ENCODE measurements at places on chromosomes 1 and 21. TPM values are rescaled to one million over a fixed set of nuclear protein-coding genes. Genes with fewer than 3 reads are reported as not detected.

Gene ANKRD45
- not detected for total RNA-seq

Gene PCAT6
- total RNA-seq: 1.6 TPM

Gene FNDC5
- 0.76 TPM for total RNA-seq

DNA sequence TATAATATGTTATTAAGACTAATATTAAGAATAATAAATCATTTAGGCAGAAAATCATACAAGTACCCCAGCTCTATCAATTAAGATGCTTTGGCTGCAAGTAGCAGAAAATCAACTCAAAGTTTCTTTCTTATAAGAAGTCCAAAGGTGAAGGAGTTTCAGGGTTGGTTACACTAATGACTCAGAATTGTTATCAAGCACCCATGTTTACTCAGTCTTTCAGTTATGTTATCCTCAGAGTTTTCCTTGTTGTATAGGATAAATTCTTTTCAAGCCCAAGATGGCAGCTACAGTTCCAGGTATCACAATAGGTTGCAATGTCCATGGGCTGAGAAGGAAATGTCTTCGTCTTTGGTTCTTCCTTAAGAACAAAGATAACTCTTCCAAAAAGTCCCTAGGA is 163.6 kb downstream of the TNFSF18 start:
- DNase-seq: no peak
- no peaks in the 10 kb centered on the region for H3K27me3 ChIP-seq
- no peaks in the 10 kb centered on the region for H3K36me3 ChIP-seq
- no peak overlapping the region for H3K4me3 ChIP-seq
- no peak overlapping the region for H3K27ac ChIP-seq

DNA sequence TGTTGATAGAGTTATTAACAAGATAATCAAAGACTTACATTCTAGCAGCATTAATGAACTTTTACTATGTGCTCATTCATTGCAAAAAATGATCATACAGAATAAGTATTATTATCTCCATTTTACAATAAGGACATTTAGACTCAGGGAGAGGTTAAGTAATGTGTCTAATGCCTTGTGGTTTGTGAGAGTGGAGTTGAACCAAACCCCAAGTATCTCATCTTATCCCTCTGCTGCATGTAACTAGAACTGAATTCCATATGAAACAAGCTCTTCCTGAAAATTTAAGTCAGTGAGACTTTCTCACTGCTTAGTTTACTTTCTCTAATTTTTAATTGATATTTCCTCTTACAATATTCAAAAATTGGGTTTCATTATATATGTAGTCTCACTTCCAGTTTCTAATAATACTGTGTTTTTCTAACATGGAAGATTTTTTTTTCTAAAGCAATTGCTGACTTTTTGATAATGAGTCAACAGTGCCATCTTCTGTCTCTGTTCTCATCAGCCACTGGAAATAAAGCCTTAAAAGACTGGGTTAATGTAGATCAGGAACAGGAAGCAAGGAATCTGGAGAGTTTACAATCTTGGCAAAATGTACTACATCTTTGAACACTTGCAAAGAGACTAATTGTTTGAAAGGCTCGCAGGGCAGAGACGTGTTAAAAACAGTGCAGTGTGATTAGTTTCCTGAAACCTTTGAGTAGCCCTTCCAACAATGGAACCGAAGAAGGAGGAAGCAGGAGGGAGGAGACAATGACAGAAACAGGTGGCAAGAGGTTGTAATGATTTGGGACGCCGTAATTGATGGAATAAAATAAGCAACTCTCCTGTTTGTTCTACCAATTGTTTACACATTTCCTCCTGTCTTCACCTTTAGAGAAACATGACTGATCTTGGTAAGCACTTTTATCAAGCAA is 567.6 kb downstream of the MRPL39 start:
- peaks cover 22% of the 10 kb centered on the region for H3K4me1 ChIP-seq
- DNase-seq: peak; percentile 70
- peak overlapping the region; percentile 48 for H3K27ac ChIP-seq
- peak overlapping the region; percentile 39 for H3K4me3 ChIP-seq
- no peaks in the 10 kb centered on the region for H3K27me3 ChIP-seq
- no peaks in the 10 kb centered on the region for H3K36me3 ChIP-seq

- DNase-seq: no peak
- no peak overlapping the region for H3K27ac ChIP-seq
- H3K36me3 ChIP-seq: no peaks in the 10 kb centered on the region
- no peak overlapping the region for H3K4me3 ChIP-seq
- no peaks in the 10 kb centered on the region for H3K27me3 ChIP-seq
- H3K4me1 ChIP-seq: no peaks in the 10 kb centered on the region
These were observed 80.6 kb downstream of the ELAVL4 start for GRCh38 chr1:50189369-50189768.

- peaks cover 2% of the 10 kb centered on the region for H3K36me3 ChIP-seq
- H3K27me3 ChIP-seq: peaks cover 3% of the 10 kb centered on the region
- no peak for DNase-seq
- no peak overlapping the region for H3K27ac ChIP-seq
These were observed 133.1 kb upstream of the C1orf174 start for GRCh38 chr1:4033129-4033676.

All from B cell (primary cell).